ENCODE measurements at places on chromosomes 5 and 9.

DNA sequence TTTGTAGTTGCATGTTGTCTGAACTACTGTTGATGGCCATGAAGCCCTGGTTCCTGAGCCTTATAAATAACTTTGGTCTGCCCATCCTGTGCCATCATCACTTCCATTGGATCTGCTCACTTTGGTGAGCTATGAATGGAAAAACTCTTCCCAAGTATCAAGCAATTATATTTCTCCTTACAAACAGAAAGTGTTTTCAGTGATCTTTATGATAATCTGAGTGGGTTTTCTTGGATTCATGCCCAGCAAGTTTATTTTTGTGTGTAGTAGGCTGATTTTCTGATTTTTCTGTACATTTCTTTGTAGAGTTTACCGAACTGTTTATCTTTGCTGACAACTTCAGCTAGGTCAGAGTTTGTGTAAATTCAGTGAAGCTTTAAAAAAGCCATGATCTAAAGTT, 31.0 kb downstream of the CAMK4 start:
- DNase-seq = no peak

- no peak for DNase-seq
These were observed 3.5 kb downstream of the SHB start for GRCh38 chr9:38065369-38066075.

DNA sequence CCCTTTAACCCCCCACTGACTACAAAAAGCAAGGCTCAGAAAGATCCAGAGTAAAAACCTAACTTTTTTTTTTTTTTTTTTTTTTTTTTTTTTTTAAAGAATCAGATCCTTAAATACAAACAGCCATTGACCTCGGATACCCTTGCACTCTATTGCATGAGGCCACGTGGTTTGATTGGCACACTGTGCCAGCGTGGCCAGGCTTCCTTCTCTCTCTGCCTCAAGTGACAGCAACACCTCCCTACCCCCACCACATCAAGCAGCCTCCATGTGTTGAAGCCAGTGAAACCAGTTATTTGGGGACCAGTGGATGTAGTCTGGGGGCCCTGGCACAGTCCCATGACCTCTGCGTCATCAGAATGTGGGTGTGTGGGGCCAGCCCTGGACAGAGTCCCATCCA, 71.4 kb downstream of the OTULIN start:
- DNase-seq = no peak

GRCh38 chr5:156094001-156094400, 233.0 kb upstream of the SGCD start:
- peak; percentile 69 for DNase-seq

GRCh38 chr5:10485142-10485795, 43.6 kb downstream of the ROPN1L start:
- DNase-seq = peak; percentile 83

GRCh38 chr5:145858959-145859358, 13.9 kb downstream of the GRXCR2 start:
- no peak for DNase-seq

DNA sequence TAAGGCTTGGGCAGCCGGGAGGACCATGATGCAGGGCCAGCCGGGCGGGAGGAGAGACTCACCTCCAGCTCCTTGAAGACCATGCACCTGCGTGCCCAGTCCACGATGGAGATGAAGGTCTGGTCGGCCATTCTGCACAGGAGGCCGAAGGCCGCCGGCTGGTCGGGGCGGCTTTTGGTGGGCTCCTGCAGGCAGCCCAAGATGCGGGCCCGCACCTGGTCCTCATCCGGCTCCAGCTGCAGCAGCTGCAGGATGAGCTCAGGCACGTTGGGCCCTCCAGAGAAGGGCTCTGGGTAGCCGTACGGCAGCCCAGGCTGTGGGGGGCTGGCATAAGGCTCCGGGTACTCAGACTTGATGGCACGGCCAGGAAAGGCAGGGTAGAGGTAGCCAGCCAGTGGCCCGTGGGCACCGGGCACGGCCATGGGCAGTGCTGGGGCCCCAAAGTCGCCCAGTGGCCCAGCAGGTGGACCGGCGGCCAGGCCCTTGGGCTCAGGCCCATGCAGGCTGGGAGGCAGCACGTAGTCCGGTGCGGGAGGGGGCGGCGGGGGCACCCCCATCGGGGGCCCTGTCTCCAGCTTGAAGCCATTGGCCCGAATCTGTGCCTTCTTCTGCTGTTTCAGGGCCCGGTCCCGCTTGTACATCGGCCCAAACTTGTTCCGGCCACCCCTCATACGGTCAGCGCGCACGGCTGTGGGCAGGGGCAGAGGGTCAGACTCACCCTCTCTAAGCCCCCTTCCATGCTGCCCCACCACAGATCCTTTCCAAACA, 7.0 kb downstream of the NR5A1 start:
- DNase-seq = no peak

DNA sequence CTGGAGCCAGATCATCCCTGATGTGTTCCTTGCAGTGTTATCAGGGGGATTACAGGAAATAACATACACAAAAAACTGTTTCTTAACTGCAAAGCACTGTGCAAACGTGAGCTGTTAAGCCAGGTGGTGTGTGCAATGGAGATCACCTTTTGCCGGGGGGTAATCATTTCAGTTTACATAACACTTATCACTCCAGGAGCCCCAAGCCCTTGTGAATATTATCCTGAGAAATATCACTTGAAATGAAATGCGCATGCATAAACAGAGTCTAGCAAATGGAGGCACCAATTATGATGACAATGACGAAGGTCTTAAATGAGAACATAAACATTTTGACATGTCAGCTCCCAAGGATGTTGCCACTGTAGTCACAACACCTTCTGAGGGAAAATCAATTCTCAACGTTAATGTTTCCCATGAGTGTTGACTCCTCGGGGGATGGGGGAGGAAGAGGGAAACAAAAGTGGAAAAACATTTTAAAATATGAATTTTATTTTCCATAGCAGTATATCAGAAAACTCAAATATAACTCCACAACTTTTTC, 54.5 kb upstream of the RAD23B start:
- no peak for DNase-seq

GRCh38 chr9:92977279-92977678, 30.0 kb downstream of the FGD3 start:
- no peak for DNase-seq

DNA sequence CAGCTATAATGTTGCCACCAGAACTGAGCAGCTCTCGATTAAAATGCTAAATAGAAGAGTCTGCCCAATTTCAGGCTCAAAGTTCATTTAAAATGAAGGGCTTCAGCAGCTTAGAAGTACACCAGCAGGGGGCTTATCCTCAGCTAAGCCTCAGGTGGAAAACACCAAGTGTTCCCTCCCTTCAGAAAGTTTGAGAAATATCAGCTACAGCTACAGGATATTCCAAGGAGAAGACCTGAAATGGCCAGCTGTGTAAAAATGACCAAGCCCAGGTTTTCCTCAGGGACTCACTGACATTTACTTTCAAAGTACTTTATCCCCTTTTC, 395.4 kb downstream of the DTWD2 start:
- DNase-seq = no peak

DNA sequence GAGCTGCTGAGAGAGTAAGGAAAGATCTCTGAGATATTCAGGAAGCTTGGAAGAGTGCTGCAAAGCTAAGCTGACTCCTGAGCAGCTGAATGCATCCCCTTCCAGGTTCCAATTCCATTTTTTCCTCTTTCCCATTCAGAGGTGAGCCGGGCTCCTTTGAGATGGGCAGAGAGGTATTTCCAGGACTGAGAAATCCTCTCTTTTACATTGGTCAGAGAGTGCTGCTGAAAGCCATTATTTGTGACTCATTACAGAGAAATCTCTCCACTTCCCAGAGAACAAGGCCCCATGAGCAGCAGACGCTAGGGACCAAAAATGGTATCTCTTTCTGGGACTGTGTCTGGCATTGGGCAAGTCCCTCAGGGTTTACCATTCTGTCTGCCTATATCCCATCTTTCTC, 3.7 kb downstream of the MCTP1 start:
- DNase-seq = peak; percentile 56

GRCh38 chr5:172571413-172571812, 69.7 kb upstream of the NEURL1B start:
- DNase-seq = no peak

DNA sequence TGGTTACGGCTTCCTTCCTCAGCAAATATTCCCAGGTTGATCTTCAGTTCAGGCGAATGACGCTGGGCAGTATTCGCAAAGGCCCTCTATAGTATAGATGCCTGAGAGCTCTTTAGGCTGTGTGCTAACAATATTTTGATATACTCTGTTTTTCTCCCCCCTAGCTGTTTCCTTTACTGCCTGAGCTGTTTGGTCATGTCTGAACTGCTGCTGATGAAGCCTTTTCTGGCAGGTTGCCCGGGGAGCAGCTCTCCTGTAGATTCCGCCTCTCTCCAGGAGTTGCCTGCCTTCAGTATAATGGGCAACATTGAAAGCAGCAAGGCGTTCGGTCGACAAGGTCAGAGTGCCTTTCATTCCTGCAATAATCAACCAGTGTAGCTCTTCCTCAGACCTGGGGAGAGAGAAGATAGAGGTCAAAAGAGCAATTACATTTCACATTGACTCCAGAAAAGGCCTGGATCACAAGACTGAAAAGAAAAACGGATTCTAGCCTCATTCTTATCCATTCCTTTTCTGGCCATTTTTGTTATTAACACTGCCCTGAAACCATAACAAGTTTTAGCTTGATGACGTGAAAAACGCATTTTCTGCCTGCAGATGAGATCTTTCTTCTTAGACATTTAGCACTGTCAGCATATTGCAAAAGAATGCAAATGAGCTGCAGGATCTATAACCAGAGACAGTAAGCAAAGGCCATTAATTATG, 60.1 kb upstream of the ZNF608 start:
- peak; percentile 86 for DNase-seq

GRCh38 chr5:143699121-143699520, 112.8 kb upstream of the HMHB1 start:
- no peak for DNase-seq

GRCh38 chr5:118533156-118533555, 455.2 kb downstream of the DTWD2 start:
- DNase-seq = peak; percentile 31

DNA sequence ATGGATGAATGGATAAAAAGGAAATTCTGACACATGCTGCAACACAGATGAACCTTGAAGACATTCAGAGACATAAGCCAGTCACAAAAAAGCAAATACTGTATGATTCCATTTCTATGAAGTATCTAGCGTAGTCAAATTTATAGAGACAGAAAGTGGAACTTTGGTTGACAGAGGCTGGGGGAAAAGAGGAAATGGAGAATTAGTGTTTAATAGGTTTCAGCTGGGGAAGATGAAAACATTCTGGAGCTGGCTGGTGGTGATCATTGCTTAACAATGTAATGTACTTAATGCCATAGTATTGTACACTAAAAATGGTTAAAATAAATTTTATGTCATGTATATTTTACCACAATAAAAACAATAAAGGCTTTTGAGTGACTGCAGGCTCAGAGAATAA, 24.2 kb downstream of the PPIC start:
- DNase-seq = peak; percentile 53

DNA sequence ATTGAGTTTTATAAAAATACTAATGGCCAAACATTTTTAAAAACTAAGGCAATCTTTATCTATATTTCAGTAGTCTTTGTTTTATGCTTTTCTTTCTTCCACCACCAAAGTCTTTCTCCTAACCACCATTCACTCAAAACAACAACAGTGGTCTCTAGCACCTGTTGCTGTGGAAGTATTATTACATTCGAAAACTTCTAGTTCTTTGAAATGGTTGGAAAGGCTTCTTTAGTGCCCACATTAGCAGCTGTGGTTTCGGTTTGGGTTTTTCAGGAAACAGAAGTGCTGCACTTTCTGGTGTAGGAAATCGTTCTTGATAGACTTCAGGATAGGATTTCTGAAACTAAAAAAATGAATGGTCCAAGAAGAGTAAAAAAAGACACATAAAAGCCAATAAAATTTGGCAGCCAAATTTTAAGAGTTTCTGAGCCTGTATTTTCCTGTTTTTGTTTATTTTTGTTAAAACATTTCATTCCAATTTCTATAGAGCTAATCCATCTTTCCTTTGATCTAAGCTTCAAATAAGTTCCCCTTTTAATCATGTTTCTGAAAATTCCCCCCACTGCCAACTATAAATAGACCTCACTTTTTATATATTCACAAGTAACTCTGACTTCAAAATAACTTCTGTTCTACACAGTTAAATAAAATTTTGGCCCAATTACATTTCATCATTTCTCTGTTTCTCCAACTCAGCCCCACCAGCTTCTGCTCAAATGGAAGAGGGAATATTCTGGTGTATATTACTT, 102.2 kb downstream of the DEPDC1B start:
- DNase-seq = no peak

DNA sequence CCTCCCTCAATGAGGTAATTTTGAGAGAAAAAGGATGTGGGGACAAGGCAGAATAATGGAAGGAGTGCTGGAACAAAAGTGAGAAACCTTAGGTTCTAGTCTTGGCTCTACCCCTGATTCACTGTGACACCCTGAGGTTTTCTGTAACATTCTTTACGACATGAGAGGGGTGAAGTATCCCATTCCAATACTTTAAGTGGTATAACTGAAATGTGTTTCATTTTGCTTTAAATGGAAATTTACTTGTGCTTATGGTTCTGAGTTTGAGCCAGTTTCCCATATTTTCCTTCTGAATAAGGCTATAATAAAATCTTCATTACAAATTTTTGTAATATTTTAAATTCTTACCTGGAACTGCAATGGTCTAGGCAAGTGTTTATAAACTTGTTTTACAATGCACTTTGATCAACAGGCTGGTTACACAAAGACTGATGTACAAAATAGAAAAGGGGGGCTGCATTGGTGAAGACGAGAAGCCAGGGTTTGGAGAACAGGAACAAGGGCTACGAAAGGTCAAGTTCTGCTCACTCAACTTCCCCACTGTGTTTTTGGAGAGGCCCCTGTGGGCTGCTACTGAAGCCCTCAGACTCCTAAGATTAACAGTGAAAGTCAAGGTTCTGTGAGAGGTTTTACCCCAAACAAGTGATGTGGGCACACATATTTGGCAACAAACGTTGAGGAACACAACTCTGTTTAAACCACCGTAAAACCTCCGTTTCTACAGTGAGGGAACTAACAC, 171.9 kb upstream of the ELL2 start:
- DNase-seq = peak; percentile 77

DNA sequence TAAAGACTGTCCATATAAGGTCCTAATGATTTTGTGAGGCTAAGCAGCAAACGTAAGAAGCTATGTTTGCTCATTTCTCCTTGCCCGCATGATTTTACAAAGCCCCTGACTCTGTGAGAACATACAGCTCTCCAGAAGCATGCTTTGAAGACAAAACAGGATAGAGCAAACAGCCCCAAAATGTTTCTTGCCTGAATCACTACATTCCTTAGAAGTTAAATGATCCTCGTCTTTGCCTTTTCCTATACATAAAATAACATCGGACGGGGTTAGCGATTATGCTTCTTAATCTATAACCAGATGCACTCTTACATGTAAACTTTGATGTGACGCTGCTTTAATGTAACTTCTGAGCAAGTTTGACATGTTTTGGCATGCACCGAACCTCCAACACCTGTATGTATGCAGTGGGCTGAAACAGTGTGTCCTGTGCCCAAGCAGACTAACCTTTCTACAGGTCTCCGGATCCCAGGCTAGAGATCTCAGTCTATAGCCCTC, 353.7 kb downstream of the CETN3 start:
- DNase-seq = peak; percentile 92
